ENCODE measurements at places on chromosomes 3 and 15.

- DNase-seq: peak; percentile 51
Measured at GRCh38 chr3:134353171-134353825, 20.9 kb downstream of the AMOTL2 start.

GRCh38 chr3:124851136-124851535, 36.0 kb downstream of the ITGB5 start:
- DNase-seq: no peak

GRCh38 chr15:34239151-34239808, 14.5 kb downstream of the EMC4 start:
- DNase-seq: no peak

DNA sequence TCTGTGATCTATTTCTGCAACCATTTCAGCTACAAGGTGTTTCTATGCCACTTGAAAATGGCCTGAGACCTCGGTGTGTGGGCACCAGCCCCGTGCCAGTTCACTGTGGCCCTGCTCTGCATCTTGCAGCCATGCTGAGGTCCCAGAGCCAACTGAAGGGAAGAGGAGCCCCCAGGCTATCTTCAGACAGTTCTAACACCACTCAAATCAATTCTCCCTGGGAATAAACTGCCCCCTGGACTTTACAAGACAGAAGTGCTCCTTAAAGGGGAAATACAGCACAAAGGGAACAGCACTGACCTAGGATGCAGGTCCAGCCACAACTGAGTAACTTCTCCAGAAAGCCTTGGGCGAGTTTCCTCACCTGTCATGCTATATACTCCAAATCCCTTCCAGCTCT, 3.9 kb downstream of the XXYLT1 start:
- DNase-seq: no peak

- no peak for DNase-seq
Measured at GRCh38 chr3:171851660-171852058, 8.5 kb downstream of the TMEM212 start.
